ENCODE measurements at places on chromosomes 4 and X. TPM values are rescaled to one million over a fixed set of nuclear protein-coding genes. Genes with fewer than 3 reads are reported as not detected.

- DNase-seq: no peak
Measured at GRCh38 chrX:154598656-154599055, 13.7 kb downstream of the CTAG1A start.

DNA sequence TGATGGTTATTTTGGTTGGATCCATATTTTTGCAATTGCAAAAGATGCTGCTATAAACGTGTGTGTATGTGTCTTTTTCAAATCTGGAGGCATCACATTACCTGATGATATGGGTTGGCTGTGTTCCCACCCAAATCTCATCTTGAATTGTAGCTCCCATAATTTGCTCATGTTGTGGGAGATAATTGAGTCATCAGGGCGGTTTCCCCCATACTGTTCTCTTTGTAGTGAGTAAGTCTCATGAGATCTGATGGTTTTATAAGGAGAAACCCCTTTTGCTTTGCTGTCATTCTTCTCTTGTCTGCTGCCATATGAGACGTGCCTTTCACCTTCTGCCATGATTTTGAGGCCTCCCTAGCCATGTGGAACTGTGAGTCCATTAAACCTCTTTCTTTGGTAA is 33.4 kb downstream of the APOOL start:
- no peak for DNase-seq

DNA sequence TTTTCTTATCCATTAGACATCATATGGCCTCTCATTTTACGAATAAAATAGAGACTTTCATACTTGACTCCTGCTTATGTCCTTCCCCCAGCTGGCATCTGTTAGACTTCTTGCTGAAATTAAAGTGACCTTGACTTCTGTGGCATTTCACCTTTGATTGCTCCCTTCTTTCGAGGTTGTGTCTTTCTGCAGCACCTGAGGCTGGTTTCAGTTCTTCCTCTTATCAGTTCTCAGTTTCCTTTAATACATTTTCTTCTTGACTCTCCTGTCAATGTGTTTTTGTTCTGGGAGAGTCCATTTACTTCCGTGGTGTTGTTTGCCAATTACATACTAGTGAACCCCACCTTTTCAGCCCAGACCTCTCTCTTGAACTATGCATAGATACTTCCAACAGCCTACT is 81.6 kb downstream of the RBPJ start:
- DNase-seq: no peak

DNA sequence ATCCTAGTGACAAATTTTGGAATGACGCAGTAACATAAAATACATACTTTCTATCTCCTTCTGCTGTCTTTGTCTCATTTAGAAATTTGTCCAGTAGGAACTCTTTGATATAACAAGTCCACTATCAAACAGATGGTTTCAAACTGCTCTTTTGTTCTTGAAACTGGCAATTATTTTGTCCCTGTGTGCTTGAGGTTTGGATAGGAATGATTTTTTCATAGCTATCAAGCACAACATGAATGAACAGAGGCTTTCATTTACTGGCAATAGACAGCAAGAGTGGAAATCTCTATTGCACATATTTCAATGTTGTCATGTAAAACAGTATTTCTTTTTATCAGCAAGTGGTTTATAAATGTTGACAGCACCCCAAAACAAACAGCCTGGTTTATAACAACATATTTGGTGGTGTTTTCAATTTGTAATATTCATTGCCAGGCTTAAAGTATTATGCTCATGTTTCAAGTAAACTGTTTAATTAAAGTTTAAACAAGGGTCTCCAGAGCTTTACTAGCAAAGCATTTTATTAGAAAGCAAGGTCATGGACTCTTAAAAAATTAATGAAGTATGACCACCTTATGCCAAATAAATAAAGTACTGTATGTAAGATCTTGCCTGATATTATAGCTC is 60.0 kb downstream of the TIGD2 start:
- DNase-seq: no peak

- no peak for DNase-seq
Measured at GRCh38 chr4:152590179-152591031, 54.5 kb upstream of the FBXW7 start.

DNA sequence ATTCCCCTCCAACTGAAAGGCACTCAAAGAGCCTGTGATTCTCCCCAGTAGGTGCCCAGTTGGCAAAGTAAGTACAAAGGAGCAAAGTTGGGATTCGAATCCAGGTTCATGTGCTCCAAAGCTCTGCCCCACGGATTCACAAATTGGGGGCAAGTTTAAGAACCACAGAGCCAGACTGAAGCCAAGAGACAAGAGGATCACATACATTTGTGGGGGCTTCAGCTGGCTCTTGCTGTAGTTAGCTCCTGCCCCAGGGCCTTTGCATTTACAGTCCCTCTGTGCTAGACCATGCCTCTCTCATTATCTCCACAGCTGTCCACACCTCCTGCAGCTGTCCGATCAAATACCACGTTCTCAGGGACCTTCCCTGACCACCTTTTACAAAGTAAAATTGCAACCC is 18.8 kb downstream of the PNMA6F start:
- DNase-seq: no peak

- DNase-seq: no peak
Measured at GRCh38 chr4:35025152-35025834, 1219.0 kb downstream of the ARAP2 start.

GRCh38 chrX:38438321-38438720 is 85.9 kb downstream of the OTC start:
- no peak for DNase-seq

- DNase-seq: no peak
Measured at GRCh38 chr4:165537028-165537648, 158.3 kb downstream of the CPE start.

DNA sequence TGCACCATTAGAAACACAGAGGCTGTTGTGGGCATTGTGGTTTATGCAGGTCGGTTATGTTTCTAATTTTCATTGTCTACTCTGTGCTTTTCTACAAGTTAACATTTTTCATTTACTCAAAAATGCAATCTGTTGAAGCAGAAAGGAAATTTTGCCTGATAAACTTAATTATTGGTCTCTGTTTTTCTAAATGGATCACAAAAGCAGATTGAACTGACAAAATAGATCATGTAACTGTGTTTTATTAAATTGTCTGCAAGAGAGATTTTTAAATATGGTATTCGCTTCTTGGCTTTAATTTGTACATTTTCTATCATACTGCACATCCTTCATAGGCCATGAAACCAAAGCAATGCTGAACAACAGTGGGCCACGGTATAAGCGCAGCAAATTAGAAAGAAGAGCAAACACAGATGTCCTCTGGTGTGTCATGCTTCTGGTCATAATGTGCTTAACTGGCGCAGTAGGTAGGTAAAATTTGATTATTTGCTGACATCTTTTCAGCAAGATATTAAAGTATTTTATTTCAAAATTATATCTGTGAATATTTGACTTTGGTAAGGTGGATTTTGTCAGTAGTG is 50.6 kb downstream of the ATP10D start:
- DNase-seq: no peak

- no peak for DNase-seq
Measured at GRCh38 chr4:142191901-142192300, 555.5 kb downstream of the IL15 start.

GRCh38 chr4:182367153-182367552 is 124.0 kb downstream of the TENM3 start:
- no peak for DNase-seq

GRCh38 chr4:96102541-96103026 is 262.7 kb downstream of the PDHA2 start:
- DNase-seq: no peak

DNA sequence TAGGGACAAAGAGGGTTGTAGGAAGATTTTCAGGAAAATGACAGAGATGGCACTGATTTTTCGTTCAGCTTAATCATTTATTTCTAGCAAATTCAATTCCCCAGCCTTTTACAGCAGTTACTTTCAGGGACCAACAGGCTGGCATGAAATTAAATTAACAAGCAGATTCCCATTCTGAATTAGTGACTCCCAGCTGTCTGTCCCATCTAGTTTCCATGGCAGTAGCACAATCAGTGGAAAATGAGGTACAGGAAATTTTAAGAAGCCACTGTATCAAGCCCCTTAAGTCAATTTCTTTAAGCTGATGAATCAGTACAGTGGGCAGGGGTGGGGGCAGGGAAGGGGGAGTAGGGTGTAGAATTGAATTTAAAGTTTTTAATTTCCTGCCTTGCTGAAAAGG is 121.1 kb upstream of the TEX13C start:
- DNase-seq: no peak

GRCh38 chr4:52576961-52577623 is 82.0 kb downstream of the USP46 start:
- no peak for DNase-seq

DNA sequence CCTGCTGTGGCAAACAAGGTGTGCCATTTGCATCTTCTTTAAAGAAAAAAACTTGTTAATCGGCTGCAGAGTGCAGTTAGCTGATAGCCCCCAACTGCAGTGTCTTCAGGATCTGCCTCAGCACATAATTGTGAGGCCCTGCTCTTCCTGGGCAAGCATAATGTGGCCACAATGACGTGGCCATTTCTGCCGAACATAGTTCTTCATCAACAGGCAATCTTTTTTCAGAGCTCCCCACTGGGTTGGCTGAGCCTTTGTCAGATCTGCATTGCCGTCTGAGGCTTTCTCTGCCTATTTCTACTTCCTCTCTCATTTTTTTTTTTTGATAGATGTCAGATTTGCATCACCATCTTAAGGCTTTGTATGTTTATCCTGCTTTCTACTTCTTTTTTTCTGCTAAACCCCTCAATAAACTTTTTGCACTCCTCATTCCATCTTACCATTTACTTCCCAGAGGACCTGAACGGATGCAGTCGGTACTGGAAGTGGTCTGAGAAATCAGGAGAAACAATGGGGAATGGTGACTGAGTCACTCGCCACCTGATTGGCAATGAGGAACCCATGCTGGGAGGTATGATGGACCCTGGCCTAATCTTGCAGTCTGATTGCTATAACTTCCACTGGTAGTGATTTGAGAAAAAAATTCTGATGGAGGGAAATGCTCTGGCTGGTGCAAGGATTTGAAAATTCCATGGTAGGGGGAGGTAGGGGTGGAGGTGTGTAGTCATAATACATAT is 21.2 kb upstream of the TAB3 start:
- DNase-seq: no peak

GRCh38 chrX:18360867-18361266 is 6.4 kb upstream of the SCML2 start:
- DNase-seq: peak; percentile 14

DNA sequence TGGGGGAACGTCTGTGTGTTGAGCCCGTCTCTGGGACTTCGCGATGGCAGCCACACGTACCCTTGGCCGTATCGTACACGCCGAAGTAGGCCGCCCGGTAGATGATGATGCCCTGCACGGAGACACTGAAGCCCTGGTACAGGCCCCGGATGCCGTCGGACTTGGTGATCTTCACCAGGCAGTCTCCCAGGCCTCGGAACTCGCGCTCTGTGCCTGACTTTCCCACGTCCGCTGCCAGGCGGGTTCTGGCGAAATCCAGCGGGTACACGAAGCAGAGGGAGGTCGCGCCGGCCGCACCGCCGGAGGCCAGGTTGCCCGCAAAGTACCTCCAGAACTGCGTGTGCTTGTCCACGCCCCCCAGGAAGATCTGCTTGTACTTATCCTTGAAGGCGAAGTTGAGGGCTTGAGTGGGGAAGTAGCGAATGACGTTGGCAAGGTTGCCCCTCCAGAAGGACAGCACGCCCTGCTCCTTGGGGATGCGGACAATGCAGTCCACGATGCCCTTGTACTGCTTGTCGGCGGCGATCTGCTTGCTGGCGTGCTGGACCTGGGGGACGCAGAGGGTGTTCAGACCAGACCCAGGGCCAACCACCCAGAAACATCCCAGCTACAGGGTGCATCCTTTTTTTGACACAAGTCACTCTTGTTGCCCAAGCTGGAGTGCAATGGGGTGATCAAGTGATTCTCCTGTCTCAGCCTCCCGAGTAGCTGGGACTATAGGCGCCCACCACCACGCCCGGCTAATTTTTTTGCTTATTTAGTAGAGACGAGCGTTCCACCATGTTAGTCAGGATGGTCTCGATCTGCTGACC is 2.5 kb downstream of the SLC25A6 start:
- no peak for DNase-seq

GRCh38 chr4:130192787-130193186 is 1096.8 kb downstream of the C4orf33 start:
- DNase-seq: no peak

DNA sequence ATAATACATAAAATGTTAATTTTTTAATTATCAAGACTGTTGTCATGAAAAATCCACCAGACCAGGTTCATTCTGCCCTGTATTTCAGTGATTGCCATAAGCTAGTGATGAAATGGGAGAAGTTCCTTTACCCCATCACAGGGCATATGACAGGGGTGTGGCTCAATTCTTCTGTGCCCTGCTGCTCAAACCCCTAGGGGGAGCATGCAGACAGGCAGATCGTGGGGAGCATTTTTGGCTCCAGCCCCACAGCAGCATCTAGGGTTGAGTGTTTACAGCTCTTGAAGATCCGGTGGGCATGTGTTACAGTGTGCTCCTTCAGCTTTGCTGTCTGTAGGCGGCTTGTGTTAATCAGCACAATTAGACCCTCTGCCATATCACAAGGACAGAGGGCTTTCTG is 700.7 kb downstream of the PCDH18 start:
- DNase-seq: no peak

DNA sequence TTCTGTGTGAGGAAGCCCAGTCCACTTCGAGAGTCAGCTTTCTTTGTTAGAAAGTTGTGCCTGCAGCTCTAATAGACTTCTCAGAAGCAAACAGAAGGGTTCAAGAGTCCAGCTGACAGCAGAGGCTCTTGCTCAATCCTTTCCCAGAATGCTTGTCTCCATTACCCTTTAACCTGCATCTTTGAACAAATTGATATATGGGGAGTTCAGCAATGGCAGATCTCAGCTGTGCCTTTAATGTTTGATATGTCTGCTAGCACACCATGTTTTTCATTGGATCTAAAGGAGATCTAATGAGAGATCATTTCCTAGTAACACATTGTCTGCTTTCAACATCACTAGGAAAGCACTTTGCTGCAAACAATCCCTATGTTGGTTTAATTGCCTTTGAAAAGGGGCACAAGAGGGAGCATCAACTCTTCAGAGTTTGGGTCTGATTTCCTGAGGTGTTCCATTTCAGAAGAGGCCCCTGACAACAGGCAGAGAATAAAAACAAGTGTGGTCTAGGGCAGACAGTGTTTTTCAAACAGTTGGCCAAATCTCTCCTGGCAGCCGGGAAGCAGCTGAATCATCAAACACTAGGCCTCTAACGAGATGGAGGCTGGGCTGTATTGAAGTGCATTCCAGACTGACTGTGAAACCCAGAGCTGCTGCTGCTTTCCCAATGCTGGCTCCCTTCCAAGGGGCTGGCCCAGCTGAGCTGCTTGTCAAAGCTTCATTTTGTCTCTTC is 55.5 kb downstream of the LUZP4 start:
- DNase-seq: peak; percentile 74

P2RY10 gene
- not detected for total RNA-seq

ETDB gene
- not detected for total RNA-seq

CSAG1 gene
- total RNA-seq: not detected

ARX gene
- total RNA-seq: not detected

PRPS2 gene
- total RNA-seq: 4.3 TPM

TNMD gene
- total RNA-seq: 1.6 TPM

WNK3 gene
- 0.19 TPM for total RNA-seq

NUDT11 gene
- total RNA-seq: 0.19 TPM

FGG gene
- total RNA-seq: not detected

SPANXB1 gene
- total RNA-seq: not detected

XAGE1A gene
- not detected for total RNA-seq
